ENCODE measurements at places on chromosomes 16 and 17.

- DNase-seq, result no peak
Observed at GRCh38 chr17:54007855-54008254, 185.1 kb downstream of the KIF2B start.

- no peak for DNase-seq
Observed at GRCh38 chr17:66978514-66979061, 14.1 kb downstream of the CACNG4 start.

DNA sequence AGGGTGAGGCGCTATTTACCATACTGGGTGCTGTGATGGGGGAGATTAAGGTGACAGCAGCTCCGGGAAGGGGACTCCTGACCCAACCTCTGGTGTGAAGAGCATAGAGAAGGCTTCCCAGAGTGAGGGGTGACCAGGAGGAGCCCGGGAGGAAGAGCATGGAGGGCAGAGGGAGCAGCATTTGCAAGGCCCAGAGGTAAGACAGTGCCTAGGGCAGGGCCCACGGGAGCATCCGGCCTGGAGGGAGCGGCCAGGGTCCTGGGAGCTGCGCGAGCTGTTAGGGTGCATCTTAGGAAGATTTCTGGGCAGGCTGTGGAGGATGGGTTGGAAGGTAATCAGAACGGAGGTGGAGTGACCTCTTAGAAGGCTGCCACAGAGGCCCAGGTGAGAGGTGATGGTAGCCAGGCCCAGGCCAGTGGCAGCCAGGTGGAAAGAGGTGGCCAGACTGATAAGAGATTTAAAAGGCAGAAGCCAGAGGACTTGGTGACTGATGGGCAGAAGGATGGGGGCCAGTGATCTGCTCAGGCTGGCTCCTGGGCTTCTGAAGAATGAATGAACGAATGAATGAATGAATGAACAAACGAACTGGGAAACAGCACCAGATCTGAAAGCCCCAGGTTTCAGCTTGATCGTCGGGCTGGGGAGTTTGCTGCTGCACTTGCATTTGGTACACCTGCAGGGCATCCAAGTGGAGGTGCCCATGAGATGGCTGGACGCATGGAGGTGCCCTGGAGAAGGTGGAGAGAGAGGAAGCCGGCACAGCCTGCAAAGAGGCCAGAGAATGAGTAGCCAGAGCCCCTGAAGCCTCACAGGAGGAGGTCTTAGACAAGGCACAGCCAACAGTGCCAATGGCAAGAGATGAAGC lies 13.0 kb upstream of the TMEM92 start:
- DNase-seq, result no peak

DNA sequence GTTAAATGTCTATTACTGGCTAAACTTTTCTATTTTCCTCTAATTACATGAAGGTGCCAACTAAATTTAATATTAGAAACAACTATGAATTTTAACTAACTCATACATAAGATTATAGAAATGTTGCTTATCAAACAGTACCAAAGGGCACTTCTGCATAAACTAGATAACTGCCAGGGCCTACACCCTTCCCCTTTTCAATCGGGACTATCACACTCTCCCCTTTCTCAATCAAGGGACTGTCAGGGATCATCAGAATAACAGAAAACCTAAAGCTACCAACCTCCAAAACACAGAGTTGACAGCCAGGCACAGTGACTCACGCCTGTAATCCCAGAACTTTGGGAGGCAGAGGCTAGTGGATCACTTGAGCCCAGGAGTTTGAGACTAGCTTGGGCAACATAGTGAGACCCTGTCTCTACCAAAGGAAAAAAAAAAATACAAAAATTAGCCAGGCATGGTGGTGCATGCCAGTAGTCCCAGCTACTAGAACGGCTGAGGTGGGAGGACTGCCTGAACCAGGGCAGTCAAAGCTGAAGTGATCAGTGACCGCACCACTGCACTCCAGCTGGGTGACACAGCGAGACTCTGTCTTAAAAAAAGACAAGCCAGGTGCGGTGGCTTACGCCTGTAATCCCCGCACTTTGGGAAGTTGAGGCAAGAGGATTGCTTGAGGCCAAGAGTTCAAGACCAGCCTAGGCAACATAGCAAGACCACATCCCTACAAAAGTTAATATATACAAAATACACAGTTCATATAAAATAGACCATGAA lies 3.2 kb upstream of the PHLPP2 start:
- DNase-seq, result no peak

DNA sequence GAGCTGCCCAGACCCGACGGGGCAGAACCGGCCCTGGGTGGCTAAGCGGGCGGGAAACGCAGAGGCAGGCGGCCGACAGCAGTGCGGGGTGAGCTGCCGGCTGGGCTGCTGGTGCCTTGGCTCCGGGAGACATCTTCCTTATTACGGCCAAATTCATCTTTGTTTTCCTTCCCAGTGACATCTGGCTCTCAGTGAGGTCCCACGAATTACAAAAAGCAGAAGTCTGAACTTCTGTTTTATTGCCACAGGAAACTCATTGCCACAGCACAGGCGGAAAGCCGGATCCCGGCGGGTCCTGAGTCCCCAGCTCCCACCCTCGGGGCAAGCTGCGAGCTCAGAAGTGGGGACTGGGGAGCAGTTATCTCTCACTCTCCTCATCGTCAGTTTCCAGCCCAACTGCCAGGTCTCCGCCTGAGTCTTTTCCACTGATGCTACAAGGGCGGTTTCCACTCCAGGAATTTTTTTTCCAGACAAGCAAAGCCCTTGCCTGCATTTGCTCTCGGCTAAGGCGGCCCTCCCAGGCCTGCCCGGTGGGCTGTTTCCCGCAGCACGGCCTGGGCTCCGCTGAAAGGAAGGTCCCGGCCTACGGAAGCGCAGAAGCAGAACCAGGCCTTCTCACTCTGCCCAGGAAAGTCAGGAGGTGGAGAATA lies 40.3 kb downstream of the CBFA2T3 start:
- DNase-seq, result no peak

- DNase-seq, result no peak
Observed at GRCh38 chr17:47800686-47801085, 20.9 kb downstream of the OSBPL7 start.

- no peak for DNase-seq
Observed at GRCh38 chr16:56362706-56363105, 62.6 kb downstream of the AMFR start.

DNA sequence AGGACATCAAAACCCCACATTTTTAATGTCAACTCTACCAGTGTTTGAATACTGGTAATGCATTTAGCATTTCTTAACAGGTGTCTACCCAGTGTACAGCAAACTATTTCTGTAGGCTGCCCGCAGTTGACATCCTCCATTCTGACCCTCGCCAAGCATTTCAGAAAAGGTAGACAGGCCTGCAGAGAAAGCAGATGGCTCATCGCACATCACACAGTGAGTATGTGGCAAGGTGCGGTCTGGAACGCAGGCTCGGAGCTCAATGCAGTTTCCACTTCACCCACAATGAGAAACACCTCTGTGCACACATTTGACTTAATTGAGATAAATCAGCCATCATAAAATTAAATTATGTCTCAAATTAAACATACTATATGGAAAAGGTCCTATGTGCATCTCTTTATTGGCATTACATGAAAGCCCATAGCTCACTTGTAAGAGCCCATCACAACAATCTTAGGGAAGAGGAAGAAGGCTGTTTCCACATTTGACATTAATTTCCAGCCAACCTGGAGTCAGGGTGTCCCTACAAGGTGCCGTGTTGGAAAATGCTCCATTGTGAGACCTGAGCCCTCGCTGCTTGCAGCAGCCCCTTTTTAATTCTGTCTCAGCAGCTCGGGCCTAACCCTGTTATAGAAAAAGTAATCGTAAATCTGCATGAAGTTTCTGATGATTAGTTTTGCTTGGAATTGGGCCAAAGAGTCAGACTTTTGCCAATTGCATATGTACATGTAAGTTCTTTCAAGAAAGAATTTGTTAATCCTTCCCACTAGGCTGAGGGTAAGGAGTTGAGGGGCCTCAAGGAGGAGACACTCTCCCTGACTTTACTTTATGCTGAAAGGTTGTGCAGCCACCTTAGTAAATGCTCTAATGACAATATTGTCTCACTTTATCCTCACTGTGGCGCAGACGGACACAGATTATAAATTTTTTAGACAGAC lies 378.7 kb upstream of the DYNLRB2 start:
- DNase-seq, result no peak

DNA sequence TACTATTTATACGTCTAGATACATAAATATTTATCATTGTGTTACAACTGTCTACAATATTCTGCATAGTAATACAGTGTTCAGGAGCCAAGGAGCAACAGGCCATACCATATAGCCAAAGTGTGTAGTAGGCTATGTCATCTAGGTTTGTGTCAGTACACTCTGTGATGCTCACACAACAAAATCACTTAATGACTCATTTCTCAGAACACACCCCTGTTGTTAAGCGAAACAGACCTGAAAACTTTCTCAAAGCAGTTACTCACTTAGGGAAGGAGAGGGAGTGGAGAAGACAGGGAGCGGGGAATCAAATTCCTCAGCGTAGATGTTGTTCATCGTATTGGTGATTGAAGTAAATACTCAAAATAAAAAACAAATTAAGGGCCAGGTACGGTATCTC lies 269.5 kb downstream of the STX8 start:
- DNase-seq, result no peak

- DNase-seq, result no peak
Observed at GRCh38 chr16:3112881-3113574, 642 bp downstream of the ZNF205 start.

DNA sequence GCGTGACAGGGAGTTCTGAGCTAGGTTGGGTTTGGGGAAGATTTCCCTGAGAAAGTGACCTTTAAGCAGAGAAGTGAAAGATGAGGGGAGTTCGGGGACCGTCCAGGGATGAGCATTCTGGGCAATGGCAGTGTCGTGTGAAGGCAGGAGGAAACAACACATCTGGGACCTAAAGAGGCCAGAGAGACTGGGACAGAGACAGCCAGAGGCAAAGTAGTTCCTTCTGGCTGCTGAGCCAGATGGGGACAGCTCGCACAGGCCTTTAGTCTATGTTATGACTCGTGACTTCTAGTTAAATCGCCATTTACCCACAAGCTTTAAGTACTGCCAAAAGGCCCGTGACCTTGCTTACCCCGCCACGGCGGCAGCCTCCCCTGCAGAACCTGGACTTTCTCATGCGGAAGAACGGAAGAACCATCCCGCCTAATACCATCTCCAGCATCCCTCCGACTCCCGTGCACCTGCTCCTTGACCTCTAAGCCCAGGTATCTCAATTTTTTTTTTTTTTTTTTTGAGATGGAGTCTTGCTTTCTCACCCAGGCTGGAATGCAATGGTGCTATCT lies 8.5 kb upstream of the MED11 start:
- no peak for DNase-seq

- no peak for DNase-seq
Observed at GRCh38 chr16:88763502-88764053, 21.4 kb downstream of the PIEZO1 start.

DNA sequence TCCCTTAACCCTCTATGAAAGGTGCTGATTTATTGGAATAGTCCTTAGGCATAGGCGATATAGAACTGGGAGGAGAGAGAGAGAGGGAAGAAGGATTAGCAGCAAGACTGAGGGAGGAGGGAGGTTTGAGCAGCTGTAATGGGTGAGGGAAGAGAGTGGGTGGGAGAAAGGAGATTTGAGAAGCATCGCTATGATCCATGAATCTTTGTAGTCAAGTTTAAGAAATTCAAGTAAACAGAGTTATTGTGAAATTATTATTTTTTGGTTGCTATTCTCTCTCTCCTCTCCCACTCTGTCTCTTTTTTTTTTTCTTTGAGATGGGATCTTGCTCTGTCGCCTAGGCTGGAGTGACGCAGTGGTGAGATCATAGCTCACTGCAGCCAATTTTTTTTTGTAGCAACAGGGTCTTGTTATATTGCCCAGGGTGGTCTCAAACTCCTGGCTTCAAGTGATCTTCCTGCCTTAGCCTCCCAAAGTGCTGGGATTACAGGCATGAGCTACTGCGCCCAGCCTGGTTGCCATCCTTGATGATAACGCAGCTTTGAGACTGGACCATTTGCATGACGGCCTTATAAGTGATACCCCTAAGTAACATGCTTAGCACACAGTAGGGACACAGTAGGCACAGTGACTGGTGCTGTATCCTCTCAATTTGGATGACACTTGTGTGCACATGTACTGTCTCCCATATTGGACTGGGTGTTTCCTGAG lies 21.0 kb upstream of the TNS4 start:
- no peak for DNase-seq

- DNase-seq, result no peak
Observed at GRCh38 chr16:67764158-67764667, 42.1 kb downstream of the RANBP10 start.

- peak; percentile 86 for DNase-seq
Observed at GRCh38 chr16:68658341-68658973, 13.3 kb downstream of the CDH3 start.

DNA sequence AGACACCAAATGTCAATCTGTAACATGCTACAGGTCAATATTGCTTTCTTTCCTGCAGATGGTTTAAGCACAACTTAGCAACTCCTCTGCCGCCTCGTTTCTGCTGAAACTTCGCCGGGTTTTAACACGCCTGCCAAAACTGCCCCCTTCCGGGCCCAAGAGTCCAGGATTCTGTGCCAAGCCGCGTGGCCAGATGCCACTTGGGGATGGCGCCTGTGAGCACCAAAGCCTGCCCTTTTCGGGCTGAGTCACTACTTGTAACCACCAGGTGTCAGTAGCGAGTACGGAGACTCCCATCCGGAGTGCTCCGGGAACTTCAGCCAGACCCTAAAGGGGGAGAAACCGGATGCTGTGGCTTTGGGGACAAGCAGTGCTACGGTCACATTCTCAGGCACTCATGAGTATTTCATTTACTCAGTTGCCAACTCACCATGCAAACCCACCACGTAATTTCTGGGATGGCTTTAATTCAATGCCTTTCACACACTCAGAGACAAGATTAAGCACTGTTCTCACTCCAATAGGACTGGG lies 7.8 kb downstream of the PMP22 start:
- DNase-seq, result peak; percentile 86

- DNase-seq, result no peak
Observed at GRCh38 chr16:88971371-88972097, 5.5 kb downstream of the CBFA2T3 start.

DNA sequence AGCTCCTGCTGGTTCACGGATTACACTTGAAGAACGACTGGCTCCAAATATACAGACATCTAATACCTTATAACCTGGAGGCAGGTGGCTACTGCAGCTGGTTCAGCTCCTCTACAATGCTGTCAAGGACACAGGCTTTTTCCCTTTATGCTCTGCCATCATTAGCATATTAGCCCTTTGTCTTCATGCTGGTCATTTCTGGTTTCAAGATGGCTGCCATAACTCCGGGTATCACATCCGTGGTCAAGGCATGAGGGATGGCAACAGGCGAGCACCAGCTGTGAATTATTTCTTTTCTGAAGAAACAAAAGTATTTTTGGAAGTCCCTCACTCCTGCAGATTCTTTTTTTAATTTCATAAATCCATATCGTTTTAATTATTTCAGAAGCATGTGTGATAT lies 124.3 kb upstream of the MED13 start:
- no peak for DNase-seq
